ENCODE measurements at places on chromosomes 3 and 15.

GRCh38 chr15:80185152-80185551 is 32.4 kb downstream of the FAH start:
- DNase-seq, result no peak

DNA sequence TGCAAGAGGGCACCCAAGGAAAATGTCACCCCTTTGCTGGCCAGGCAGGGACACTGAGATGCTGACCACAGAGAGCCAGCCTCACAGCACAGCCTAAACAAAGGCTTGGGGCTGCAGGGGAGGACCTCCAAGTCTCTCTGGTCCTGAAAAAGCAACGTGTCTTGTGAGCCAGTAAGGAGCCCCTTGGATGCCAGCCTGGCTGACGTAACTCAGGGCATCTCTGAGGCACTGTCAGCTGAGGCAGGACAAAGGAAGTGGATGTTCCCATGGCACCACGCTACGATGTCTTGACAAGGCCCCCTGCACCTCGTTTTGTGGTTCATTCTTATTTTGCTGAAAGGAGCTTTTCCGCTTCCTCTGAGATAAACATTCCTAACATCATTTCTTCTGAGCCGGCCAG is 160.7 kb downstream of the OR4M2 start:
- no peak for DNase-seq

- DNase-seq, result no peak
Observed at GRCh38 chr3:113212150-113212843, 940 bp downstream of the BOC start.

DNA sequence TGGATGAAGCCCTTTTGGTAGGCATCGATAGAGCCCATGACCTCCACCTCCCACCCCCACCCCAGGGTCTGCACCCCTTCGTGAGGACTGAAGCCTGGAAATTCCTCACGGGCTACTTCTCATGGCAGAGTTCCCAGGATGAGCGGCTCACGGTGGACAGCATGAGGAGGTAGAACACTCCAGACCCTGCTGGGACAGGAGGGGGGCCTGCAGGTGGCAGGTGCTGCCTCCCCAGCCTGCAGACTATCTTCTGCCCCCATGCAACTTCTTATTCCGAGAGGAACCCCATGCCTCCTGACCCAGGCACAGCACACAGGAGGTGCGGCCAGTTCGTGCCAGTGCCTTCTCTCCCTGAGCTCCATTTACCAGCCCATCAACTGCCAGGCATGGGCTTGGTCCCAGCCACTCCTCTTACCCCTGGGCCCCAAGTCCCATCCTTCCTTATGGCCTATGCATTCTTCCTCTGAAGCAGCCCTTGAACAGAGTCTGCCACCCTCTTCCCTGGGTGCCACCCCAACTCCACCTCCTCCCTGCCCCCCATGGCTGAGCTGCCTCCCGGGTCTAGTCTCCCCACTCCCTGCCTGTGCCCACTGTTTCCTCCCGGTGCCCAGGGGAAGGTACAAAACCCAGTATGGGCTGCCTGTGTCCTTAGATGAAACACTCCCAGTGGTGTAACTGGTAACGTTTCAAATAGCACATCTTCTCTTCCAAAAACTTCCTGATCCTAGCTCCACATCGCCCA is 8.4 kb downstream of the TBC1D21 start:
- no peak for DNase-seq

- no peak for DNase-seq
Observed at GRCh38 chr15:92029767-92030166, 176.3 kb downstream of the SLCO3A1 start.

DNA sequence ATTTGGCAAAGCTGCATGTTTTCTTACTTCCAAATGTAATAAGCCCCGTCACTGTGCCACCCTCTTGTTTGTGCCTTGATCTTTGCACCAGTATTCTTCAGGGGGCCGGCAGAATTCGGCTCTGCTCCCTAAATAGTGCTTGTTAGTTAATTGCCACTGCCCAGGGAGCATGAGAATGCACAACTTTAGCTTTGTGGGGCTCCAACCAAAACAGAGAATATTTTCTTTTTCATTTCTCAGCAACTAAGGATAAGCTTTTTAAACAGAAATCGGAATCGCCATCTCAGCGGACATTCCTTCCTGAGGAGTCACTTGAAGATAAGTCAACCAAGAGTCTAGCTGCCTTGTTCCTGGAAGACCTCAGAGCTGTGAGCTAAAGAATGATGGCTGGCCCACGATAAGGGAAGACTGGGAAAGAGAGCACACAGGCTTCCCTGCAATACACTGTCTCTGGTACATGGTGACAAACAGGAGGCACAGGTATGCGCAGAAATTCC is 106.0 kb downstream of the LRIG1 start:
- no peak for DNase-seq

GRCh38 chr15:69820819-69821218 is 276.9 kb downstream of the TLE3 start:
- no peak for DNase-seq

DNA sequence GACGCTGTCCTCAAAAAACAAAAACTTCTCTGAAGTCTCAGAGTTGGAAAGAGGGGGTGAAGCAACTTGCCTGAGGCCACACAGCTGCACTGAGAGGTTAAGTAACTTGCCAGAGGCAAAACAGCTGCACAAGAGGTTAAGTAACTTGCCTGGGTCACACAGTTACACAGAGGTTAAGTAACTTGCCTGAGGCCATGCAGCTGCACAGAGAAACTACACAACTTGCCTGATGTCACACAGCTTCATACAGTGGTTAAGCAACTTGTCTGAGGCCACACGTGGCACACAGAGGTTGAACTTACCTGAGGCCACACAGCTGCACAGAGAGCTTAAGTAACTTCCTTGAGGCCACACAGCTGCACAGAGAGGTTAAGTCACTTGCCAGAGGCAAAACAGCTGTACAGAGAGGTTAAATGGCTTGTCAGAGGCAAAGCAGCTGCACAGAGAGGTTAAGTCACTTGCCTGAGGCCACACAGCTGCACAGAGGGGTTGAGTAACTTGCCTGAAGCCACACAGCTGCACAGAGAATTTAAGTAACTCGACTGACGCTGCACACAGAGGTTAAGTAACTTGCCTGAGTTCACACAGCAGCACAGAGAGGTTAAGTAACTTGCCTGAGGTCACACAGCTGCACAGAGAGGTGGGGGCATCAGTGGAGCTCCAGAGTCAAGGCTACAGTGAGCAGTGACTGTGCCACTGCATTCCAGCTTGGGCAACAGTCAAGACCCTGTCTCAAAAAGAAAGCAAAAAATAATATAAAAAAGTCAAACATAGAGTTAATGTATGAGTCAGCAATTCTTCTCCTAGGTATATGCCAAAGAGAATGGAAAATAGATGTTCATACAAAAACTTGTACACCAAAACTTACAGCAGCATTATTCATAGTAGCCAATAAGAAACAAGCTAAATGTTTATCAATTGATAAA is 12.0 kb upstream of the ACAD9 start:
- DNase-seq, result no peak

DNA sequence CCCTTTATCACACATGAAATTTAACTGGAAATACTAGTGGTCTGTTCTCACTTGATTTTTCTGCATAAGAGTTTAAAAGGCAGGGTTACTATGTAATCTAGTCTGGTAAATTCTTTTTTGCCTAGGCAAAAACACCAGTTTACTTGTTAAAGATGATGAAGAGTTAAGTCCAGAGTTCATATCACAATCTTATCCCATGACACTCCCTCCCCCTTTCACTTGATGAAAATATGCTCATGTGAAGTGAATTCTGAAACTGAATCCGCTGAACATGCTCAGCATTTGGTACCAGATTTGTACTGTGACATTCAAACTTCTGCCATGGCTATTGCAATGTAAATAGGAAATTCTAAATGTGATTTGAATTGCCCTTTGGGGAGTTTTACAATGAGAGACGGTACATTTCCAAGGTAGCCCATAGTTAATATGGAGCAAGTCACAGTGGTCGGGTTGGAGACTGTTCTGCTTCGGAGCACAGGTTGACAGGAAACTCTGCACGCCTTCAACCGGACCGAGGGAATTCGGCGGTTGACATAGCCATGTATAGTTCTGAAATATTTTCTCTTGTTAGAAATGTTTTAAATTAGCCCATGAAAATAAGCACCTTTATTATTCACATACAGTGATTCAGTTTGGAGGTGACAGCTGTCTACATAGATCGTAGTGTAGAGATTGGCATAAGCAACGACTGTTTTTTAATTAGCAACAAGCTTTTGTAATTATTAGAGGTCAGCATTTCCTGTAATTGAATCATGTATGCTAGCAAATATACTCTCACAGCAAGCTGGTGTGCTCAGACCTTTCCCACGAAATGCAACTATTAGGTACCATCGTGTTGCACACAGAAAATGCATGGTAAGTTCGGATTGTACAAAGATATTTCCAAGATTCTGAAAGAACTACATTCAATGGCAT is 768.6 kb upstream of the GOLIM4 start:
- no peak for DNase-seq

DNA sequence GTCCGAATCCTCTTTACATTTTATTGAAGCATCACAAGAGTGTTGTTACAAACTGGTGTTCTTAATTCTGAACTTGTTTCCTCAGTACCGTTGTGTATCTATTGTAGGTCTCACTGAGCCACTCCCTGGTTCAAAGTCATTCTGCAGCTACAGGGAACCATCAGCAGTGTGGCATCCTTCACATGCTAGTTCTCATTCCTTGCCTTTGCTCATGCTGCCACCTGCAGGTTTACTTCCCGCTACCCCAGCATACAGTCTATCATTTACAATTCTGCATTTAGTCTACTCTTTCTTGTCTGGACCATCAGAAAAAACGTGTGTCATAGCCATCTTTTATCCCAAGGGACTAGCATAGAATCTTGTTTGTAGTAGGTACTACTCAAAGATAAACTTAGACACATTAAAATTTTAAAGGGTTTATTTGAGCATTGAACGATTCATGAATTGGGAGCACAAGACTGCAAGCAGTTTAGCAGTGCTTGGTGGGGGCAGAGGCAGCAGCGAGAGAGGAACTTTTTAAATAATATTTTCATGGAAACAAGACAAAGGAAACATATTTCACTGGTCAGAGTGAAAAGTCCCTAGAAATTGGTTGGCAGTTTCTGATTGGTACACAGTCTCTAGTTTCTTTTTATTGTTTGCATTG is 402.1 kb downstream of the CADM2 start:
- peak; percentile 5 for DNase-seq

DNA sequence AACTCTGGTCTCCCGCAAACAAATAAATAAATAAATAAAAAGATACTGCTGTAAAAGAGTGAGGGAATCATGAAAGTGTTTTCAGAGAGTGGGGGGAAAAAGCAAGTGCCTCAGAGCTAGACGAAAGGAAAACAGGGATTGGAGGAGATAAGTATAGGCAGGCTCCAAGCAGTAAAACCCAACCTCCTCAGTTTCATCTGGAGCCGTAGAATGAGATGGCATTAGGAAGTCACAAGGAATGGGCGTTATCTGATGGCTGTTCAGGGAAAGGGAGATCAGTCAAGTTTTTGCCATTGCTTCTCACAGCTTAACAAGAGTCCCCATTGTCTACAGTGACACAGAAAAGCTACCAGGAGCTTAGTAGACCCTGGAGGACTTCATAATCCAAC is 451.5 kb upstream of the PPP2R3A start:
- no peak for DNase-seq

GRCh38 chr15:32872621-32873283 is 154.9 kb downstream of the GREM1 start:
- no peak for DNase-seq

DNA sequence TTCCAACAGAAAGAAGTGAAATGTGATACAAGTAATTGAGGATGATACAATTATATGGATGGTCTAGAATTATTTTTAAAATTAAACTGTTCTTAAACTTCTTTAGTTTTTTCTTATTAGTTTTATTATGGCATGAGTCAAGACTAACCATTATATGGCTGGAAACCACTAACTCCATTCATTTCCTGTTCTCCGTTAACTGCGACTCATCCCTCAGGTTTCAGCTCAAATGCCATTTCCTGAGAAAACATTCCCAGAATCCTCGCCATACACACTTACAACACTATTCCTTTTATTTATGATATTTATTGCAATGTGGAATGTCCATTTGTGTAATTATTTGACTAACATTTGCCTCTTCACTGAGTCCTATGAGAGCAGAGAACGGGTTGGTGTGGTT is 394.1 kb downstream of the SOX2 start:
- DNase-seq, result no peak

DNA sequence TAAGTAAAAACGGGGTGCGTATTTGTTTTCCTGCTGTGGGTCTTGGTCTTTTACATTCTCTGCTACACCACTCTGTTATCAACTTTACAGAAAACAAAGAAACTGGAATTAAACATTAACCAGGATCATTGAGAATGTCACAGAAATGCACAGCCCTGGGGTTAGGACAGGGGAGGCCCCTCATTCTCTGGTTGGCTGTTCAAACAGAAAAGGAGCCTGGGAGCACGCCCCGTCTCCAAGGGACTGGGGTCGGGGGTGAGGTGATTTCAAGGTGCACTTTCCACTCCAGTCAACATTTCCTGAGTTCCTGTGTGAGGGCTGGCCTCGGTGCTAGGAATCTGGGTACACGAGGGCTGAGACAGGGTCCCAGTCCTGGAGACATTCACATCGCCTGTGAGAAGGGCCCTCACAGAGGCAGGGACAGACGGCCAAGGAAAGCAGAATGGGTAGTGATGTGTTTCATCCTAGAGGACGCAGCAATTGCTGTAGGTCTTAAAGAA is 30.3 kb downstream of the CPN2 start:
- no peak for DNase-seq

DNA sequence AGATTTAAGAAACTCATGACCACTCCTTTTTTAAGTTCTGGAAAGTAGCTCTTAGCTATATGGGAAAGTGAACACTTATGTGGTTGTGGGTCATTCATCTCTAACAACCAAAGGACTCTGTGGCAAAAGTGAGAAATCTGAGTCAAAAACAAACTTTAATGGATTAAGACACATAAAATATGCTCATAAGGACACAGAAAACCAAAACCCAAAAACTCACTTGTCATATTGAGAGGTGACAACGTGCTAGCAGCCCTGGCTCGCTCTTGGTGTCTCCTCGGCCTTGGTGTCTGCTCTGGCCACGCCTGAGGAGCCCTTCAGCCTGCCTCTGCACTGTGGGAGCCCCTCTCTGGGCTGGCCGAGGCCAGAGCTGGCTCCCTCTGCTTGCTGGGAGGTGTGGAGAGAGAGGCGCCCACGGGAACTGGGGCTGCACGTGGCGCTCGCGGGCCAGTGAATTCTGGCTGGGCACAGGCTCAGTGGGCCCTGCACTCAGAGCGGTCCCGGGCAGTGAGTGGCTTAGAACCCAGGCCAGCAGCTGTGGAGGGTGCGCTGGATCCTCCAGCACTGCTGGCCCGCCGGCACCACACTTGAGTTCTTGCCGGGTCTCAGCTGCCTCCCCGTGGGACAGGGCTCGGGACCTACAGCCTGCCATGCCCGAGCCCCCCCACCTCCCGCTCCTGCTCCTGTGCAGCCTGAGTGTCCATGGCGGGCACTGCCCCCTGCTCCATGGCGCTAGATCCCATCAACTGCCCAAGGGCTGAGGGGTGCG is 30.3 kb upstream of the SKIL start:
- DNase-seq, result no peak

- no peak for DNase-seq
Observed at GRCh38 chr3:160703974-160704373, 27.0 kb downstream of the ARL14 start.

- peak; percentile 31 for DNase-seq
Observed at GRCh38 chr3:60010781-60011180, 961.0 kb upstream of the CFAP20DC start.

GRCh38 chr15:69668039-69668705 is 215.6 kb downstream of the RPLP1 start:
- DNase-seq, result peak; percentile 42

GRCh38 chr3:69815970-69816369 is 76.7 kb downstream of the MITF start:
- no peak for DNase-seq
